ENCODE measurements at places on chromosomes 5 and 9.

GRCh38 chr5:17275289-17276158 lies 58.1 kb downstream of the BASP1 start:
- no peak for DNase-seq

GRCh38 chr5:132207778-132208177 lies 19.9 kb downstream of the P4HA2 start:
- DNase-seq, result no peak

DNA sequence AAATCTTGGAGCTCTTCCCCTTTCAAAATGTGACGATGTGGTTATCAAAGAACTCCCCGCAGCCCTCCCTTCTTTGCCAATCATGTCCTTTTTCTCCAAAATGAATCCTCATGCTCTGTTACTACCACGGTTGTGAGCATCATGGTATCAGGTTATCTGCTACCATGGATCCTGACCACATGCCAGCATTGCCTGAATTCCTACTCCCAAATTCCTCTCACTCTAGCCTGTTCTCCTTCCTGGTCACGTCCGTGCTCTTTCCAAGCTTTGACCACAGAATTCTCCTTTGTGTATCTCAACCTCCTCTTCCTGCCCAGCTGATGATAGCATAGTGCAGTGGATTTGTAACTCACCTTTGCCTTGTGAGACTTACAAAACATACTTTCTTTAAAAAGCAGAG lies 59.5 kb upstream of the FBXL7 start:
- peak; percentile 42 for DNase-seq

- DNase-seq, result peak; percentile 88
Observed at GRCh38 chr5:82164176-82164976, 113.8 kb downstream of the RPS23 start.

GRCh38 chr9:33765411-33765810 lies 29.9 kb upstream of the PRSS3 start:
- DNase-seq, result peak; percentile 34

DNA sequence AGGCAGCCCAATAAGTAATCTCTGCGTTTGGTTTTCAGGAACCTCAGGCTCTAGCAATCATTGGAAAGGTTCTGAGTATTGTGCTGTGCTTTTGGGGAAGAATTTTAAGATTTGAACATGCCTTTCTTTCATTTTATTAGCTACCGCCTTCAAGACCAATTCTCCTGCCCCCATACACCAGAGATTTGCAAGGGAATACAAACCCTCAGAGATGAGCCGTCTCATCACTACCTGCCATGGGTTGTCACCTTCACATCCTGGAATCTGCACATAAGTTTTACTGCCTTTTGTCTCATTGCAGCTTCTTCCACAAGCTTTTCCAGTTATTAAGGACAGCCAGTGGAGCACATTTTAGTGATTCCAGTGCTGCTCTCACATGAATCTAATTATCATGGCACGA lies 11.7 kb upstream of the TMED7 start:
- no peak for DNase-seq

- DNase-seq, result peak; percentile 91
Observed at GRCh38 chr5:145775893-145776444, 59.2 kb downstream of the PRELID2 start.
